ENCODE measurements at places on chromosomes 13 and 19.

- DNase-seq: no peak
Measured at GRCh38 chr13:33937373-33938098, 119.6 kb downstream of the RFC3 start.

DNA sequence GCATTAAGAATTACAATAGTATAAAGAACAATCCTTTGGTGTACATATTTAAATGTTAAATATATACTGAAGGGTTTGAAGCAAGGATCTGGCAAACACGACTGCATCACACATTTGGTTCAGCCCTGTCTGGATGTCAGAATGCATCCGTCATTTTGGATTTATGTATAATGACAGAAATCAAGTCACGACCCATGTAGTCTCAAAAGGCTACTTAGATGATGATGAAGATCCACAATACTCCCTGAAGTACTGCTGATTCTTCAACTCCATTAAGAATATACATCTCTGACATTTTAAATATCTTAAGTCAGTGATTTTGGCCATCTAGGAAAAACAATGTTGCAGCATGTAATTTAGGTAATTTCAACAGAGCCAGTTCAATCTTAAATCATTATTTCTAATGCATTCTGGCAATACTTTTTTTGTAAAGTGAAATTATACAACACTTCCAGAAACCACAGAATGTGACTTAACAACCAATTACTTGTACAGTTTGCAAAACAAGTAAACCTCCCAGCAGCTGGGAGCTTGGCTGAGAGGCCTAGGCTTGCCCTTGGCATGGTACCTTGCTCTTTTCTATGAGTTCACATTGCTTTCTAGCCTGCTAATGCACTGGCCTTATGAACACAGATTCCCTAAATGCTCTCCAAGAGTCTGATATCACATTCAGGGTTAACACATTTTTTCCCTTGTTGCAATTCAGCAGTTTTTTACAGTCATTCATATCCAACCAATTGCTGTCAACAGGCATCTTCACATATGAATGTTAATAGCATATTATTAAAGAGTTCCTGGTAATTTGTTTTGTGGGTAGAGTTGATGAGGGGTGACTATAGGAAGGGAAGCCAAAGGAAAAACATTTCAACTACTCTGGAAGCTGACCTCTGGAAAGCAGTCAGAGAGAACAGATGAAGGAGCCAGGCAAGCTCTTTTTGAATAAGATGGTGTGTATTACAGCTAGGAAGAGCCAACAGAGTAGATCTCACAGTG lies 175.2 kb downstream of the ENOX1 start:
- DNase-seq: no peak

DNA sequence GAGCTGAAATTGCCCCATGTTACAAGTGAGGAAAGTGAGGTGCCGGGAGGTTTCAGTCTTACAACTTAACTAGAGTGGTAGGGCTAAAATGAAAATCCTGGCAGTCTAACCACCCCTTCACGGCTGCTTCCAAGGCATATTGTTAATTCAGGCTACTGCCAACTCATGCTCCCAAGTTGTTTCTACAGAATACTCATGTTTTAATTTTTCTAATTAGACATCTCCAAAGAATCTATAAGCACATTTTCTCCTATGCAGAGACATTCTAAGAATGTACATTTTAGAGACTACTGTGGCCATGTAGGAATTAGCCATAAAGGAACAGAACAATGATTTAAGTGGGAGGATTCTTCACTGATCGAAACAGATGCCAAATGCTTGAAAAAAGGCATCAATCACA lies 7.0 kb upstream of the TSC22D1 start:
- no peak for DNase-seq

DNA sequence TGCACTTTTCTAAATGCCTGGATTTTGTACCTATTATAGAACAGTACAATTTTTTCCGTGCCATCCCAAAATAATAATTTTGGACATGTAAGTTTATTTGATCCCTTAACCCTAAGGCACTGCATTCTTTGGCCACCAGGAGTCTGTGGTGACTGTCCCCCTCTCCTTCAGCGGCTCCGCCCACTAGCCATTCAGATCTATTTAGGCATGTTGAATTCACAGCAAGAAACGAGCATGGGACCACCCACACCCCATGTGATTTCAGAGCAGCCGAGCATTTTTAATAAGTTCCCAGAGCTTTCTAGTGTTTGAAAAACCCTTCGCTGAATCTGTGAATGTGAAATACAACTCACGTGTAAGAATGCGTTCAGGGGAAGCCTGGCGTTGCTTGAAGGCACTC lies 567.5 kb downstream of the MYO16 start:
- DNase-seq: no peak

DNA sequence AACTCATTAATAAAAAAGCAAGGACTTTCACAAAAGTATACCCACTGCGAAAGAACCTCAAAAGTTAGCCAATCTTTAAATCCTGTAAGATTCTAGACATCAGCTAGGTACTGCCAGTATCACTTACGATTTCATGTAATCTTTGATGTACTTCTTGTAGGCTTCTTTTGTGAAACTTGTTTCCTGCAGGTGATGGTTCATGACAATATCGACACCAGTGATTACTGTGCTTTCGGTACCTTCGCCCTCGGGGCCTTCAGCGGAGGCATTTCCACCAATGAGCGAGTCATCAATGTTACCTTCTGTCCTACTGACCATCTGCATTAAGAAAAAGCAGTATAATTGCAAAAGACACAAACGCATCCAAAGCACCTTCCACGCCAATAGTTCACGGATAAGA lies 1.1 kb downstream of the TPT1 start:
- DNase-seq: no peak

- DNase-seq: no peak
Measured at GRCh38 chr13:49533591-49534269, 38.0 kb downstream of the PHF11 start.
